Spinal cord (tissue), 10 donors: ENCODE measurements at places on chromosomes 2 and 18. TPM values are rescaled to one million over a fixed set of nuclear protein-coding genes. Genes with fewer than 3 reads are reported as not detected.

The RUFY4 gene
- polyA plus RNA-seq, result 0.32 TPM

The PROC gene
- 4.8 TPM for polyA plus RNA-seq

The TIMM21 gene
- 71.8 TPM for polyA plus RNA-seq

The ALKAL2 gene
- 3.4 TPM for polyA plus RNA-seq

The NOSTRIN gene
- polyA plus RNA-seq, result 16.0 TPM

The COL4A4 gene
- polyA plus RNA-seq, result 1.8 TPM

The DYSF gene
- polyA plus RNA-seq, result 6.8 TPM

The NFE2L2 gene
- polyA plus RNA-seq, result 62.8 TPM

The CTAGE1 gene
- not detected for polyA plus RNA-seq

The DES gene
- polyA plus RNA-seq, result 8.8 TPM

The STAT4 gene
- polyA plus RNA-seq, result 7.4 TPM

The DPP4 gene
- polyA plus RNA-seq, result 2.4 TPM

The GKN1 gene
- polyA plus RNA-seq, result not detected

The ERICH2 gene
- 3.0 TPM for polyA plus RNA-seq

The ACAA2 gene
- 57.0 TPM for polyA plus RNA-seq

The IL1RL2 gene
- polyA plus RNA-seq, result 0.84 TPM

The KLHL30 gene
- 0.13 TPM for polyA plus RNA-seq

The ECEL1 gene
- 80.4 TPM for polyA plus RNA-seq

The IL37 gene
- not detected for polyA plus RNA-seq

The VIT gene
- polyA plus RNA-seq, result 1.3 TPM

The TSPYL6 gene
- polyA plus RNA-seq, result 0.50 TPM

The M1AP gene
- 1.3 TPM for polyA plus RNA-seq

The SNRPD1 gene
- polyA plus RNA-seq, result 110 TPM
